ENCODE measurements at places on chromosomes 4 and X.
A peak's percentile ranks its signal among the peaks of the same experiment; 100 is the strongest.

DNA sequence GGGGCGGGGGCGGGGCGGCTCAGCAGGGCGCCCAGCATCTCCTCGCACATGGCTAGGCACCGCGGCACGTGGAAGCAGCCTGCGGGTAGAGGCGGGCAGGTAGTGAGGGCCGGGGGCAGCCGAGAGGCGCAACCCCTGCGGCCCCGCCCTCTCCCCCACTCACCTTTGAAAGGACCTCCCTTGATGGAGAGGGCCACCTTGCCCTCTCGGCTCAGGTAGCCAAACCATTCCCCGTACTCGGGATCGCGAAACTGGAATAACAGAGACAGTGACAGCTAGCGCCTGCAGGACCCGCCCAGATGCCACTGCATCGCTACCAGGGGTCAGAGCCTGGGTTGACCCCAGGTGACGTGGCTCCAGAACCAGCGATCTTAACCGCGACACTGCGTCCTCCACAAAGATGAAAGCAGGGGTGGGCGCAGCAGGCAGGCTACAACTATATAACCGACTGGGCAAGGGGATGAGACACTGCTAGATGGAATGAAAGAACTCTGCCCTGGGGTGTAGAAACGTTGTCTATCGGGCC, 552 bp upstream of the NAA10 start:
- no peak for DNase-seq

- peak; percentile 67 for DNase-seq
Observed at GRCh38 chrX:77442728-77443127, 4.5 kb upstream of the FGF16 start.

- no peak for DNase-seq
Observed at GRCh38 chr4:165874072-165874790, 1.2 kb downstream of the TLL1 start.

DNA sequence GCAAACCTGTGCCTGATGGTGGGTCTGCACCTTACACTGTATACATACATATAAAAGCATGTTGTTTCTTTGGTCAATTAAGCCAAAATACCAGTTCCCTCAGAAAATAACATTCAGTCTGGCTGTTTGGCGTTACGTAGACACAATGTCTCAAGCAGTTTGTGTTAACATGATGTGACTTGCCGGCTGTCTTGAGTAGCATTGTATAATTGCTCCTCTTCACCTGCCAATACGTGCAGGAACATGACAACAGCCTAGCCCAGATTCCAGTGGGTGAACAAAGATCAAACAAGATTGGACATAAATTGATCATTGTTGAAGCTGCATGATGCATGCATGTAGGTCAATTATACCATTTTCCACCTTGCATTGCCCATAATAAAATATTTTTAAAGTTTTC, 102.3 kb downstream of the F11 start:
- no peak for DNase-seq

DNA sequence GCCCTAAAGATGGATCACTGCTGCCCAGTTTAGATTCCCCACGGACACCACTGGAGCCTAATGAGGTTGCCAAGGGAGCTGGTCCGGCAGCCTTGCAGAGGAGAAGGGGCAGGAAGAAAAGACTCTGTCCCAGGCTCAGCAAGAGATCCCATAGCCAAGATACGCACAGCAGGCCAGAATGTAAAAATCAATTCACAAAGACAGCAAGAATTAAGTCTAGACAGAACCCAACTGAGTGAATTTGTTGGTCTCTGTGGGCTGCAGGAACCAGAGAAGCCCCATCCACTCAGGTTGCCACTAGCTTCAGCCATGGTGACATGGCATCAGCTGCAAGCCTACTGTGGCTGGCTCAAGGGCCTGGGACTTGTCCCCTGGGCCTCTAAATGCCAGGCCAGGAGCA, 22.9 kb downstream of the TSC22D3 start:
- no peak for DNase-seq

DNA sequence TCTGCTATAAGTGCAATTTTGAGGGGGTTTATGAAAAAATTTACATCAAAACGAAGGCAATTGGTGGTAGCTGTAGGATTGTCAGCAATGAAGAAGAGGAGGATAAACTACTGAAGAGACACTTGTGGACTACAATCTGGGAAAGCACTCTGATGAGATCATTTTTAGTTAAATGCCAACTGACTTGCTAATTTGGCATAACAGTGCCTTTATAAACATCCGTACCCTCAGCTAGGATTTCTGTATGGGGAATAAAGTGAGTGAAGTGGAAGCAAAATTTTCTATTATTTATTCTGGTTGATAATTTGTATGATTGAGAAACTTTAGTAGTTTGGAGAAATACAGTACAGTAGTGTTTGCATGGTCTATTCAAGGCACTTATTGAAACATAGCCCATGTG, 11.2 kb upstream of the GNRHR start:
- DNase-seq, result peak; percentile 8

- DNase-seq, result peak; percentile 41
Observed at GRCh38 chr4:74932832-74933561, at the start of gene PARM1. Gene PARM1 (plus strand): TSS chr4:74933116. CDS start chr4:74933328, 212 bp downstream.

GRCh38 chr4:99843413-99843812, 26.8 kb downstream of the DAPP1 start:
- no peak for DNase-seq

- no peak for DNase-seq
Observed at GRCh38 chr4:7650606-7651385, 216.1 kb upstream of the PSAPL1 start.

- DNase-seq, result peak; percentile 38
Observed at GRCh38 chr4:2441393-2442174, 22.8 kb downstream of the CFAP99 start.

DNA sequence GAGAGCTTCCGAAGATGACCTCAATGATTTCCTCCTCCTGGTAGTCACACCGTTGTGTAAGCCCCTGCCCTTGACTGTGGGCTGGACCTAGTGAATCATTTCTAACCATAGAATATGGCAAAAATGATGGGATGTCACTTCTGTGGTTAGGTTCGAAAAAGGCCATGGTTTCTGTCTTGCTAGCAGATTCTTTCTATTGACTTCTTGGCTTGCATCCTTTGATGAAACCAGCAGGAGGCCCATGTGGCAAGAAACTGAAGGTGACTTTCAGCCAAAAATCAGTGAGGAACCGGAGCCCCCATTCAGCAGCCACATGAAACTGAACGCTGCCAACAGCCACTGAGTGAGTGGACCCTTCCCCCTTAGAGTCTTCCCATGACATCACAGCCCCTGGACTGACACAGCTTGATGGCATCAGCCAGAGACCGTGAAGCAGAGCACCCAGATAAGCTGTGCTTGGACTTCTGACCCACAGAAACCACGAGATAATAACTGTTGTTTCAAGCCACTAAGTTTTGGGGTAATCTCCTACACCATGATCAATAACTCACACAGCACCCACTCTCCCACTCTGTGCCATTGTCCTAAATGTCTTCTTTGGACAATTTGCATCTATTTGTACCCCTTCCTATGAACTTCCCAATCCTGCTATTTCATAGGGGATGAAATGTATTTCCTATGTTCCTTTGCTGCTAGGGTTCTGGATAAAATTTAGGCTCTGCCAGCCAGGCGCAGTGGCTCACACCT, 148.0 kb upstream of the STX18 start:
- peak; percentile 59 for DNase-seq

DNA sequence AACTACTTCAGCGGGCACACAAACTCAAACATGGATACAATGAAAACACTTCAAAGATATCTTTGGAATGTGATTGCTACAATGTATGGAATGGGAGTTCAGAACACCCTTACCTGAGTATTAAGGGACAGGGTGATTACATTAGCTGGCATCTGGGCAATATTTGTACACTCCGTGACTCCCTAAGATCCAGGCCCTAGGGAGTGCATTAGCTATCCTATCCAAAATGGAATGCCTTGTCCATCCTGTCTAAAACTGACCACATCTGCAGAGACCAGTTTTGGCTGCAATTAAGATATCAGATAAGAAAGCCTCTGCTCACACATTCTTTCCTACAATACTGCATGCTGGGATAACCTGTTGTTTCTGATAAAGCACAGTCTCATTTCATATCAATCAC, 176.6 kb upstream of the EMCN start:
- DNase-seq, result no peak

DNA sequence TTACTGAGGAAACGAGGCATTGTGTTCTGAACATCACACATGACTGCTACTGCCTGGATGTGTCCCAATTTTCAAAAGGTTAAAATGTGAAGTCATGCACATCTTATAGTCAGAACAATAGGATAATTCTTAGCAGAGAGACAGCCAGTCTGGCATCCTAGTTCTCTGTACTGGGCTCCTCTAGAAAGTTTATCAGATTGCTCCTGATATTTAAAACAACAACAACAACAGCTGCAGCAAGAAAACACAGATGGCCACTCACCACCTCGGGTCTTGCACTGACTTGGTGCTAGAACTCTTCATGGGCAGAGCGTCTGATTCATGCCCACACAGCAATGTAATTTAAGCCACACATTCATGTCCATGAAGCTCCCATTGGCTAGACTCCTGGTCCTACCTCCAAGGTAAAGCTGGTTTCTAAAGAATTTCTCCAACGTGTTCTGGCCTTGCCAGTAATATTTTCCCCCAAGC, 33.3 kb upstream of the SLC2A9 start:
- no peak for DNase-seq

GRCh38 chr4:18039113-18039512, 17.6 kb upstream of the LCORL start:
- no peak for DNase-seq

GRCh38 chr4:75011131-75011795, 78.3 kb downstream of the PARM1 start:
- no peak for DNase-seq

DNA sequence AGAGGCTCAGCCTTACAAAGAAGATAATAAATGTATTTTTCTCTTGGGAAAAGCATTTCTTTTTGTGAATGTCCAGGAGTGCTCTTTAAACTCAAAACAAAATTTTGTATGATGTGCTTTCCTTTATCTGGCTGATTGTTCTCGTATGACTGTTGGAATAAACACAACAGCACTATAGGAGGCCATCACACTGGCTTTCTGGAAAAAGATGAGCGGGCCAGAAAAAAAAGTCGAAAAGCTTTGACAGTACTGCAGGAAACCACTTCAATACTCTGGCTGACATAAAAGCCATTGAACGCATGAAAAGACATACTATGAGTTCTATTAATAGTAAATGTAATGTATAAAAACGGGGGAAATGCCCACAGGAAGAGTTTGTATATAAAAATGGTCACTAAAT, 64.7 kb upstream of the CTSO start:
- no peak for DNase-seq

DNA sequence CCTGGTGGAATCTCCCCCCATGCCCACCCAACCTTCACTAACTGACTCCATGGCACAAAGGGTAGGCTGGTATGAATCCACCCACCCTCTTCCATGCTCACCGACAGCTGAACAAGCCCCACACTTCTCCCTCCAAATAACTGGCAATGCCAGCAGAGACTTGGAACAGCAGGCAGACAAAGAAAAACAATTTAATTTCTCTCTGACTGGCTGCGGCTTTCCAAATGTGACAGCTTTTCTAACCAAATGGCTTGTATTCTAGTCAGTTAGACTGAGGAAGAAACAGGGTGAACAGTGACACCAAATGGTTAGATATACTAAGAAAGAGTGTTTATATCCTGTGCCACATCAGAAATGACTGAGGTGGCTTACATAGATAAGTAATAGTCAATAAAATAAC, 199.3 kb upstream of the ADAMTS3 start:
- DNase-seq, result no peak

DNA sequence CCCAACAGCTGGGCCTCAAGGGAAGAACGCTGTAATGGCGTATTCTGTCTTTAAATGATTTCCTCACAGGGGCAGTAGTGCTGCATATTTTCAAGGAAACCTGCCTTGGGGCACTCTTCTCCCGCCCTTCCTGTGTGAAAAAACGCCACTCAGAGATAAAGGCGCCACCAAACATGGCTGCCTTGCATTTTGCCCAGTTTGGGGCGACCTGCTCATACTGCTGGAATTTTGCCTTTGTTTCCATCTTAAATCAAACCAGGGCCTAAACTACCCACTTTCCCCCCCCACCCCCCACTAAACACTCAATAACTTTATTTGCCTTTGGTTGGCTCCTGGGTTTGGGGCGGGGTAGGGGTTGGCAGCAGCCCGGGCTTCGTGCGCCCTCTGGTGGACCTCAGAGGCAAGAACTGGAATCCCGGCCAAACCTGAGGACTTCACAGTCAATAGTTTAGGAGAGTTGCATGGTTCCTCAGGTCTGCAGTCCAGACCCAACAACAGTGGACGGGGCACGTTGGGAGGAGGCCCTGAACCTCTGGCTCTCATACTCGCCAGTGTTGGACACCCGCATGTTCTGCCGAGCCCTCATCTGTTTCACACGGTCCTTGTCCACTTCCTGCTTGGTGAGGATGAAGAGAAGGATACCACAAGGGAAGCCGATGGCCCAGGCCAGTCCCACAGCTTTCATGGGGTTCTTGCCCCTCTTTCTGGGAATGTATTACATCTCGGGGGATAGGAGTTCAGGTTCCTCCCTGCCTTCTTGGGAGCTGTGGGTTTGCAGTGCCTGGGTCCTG, 220.1 kb upstream of the STK26 start:
- DNase-seq, result no peak

- DNase-seq, result no peak
Observed at GRCh38 chr4:18954538-18954937, 933.0 kb upstream of the LCORL start.

- peak; percentile 47 for DNase-seq
Observed at GRCh38 chr4:158347556-158347955, 137.3 kb downstream of the TMEM144 start.

- no peak for DNase-seq
Observed at GRCh38 chr4:13922459-13922858, 294.9 kb upstream of the BOD1L1 start.

DNA sequence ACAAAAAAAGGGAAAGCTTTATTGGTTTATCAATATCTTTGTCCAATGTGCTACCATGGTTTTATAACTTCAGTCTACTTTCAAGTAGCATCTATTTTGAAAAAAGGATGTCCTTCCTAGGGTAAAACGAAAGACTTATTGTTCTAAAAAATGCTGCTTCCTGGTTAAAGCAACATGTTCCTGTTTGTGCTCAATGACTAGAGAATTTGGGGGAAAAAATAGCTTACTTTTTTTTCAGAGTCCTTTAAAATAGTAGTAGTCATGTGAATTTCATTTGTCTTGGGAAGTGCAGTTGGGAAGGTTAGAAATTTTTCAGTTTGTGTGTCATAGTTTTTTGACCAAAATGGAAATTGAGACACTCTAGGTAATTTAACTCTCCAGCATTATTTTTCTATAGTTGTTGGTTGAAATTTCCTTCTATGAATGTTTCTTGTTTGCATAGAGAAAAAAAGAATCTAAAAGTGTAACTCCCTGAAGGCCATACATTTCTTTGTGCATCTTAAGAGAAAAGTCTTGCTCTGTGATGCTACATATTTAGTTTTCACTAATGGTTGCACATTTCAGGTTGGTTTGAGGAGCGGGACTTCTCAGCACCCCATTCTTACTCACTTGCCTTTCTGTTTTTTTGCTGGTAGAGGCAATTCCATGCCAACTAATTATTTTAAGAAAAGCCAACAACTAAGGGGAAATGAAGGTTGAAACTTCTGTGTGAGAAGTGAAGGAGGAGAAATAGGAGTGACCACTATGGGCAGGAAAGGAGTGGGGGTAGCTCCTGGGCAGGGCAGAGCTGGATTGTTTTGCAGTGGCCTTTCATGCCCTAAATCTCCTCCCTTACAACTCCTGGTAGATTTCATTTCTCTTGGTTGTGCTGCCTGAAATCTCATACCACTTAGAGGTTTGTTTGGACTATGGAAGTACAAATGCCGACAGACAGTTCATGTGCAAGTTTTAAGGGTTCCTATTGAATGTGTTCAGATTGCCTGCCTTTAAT, 76.4 kb downstream of the RAPGEF2 start:
- DNase-seq, result peak; percentile 14
